ENCODE measurements at places on chromosomes 2 and 18.

DNA sequence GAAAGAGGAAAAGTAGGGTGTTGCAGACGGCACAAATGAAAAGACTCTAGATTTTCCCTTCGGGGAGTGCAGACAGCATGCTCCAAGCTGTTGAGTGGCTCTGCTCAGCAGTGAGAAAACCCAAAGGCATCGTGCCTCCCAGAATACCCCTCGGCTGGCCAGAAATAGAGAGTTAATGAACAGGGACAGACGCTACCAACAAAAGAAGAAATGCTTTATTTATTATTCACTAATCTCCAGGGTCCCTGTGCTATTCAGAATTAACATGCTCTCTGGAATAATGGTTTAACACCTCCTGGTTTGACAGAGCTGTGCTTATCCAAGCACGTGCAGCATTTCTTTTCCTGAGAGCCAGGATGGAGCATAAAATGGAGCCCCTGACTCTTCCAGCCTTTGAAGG, 82.3 kb downstream of the AQP4 start:
- DNase-seq, result no peak

DNA sequence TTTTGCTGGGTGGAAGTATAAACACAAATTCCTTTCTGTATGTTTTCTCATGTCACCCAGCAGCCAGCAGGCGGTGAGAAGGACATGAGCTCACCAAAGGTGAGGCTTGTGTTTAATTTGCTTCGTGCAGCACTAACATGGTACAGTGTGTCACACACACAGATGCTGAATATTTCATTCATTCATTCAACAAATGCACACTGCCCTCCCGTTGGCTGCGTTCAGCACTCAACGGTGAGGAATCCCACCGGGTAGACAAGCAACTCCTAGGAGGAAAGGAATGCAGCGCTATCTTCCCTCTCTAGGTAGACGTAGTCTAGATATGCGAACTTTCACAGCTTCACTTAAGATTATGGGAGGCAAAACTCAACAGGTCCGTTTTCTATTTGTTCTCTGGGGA, 85.1 kb downstream of the LONRF2 start:
- no peak for DNase-seq

DNA sequence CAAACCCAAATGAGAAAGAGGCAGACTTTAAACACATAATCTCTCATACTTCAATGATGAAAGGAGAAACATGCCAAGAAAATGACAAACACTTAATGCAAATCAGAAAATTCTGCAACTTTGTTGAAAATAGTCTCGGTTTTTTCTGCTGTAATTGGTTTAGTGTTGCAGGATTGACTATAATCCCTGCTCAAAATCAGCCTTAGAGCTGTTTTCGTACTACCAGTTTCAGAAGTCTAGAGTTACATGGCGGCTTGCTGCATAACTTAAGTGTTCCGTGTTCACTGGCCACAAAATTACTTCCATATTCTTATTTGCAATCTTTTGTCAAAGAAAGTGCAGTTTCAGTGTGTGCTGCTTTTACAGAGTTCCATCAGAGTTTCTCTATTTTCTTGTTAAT, 48.9 kb upstream of the ITGAV start:
- no peak for DNase-seq

DNA sequence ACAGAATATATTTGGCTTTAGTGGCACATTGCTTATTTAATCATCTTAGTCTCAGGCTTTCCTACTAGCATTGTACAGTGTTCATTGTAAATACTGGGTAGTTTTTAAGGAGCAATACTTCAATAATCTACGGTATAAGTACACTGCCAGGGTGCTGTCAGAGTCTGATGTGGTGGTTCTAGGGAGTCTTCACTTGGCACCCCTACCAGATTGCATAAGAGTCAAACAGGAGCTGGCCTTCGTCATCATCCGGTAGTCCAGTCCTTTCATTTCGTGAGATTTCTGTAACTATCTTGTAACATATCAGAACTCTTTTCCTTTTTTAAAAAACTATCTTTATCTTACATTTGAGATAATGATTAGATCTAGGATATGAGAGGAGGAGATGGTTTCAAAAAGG, 91.1 kb downstream of the ZNF532 start:
- no peak for DNase-seq

DNA sequence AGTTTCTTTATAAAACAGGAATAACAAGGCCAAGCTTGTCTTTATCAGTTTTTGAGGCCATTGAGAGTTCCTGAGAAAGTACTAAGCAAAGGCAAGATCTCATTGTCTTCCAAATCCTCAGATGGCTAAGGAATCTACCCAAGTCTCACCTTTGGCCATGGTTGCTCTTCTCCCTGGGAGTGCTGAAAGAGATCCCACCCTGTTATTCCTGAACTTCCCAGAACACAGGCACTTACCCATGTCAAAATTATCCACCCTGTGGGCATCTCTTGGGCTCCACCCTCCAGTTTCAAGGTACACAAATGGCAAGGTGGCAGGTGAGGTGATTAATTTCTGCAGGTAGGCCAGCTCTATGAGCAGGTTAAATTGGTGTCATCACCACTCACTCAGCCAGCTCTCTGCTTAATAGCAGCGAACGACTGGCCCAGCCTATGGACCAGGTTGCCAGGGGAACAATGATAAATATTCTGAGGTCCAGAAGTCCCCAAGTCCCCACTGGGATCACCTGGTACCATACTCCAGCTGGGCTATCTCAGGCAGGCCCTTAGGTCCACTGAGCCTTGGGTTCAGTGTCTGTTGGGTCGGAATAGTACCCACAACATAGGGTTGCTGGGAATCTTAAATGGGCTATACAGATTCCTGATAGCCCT, 2.3 kb upstream of the SPRED2 start:
- DNase-seq, result no peak

DNA sequence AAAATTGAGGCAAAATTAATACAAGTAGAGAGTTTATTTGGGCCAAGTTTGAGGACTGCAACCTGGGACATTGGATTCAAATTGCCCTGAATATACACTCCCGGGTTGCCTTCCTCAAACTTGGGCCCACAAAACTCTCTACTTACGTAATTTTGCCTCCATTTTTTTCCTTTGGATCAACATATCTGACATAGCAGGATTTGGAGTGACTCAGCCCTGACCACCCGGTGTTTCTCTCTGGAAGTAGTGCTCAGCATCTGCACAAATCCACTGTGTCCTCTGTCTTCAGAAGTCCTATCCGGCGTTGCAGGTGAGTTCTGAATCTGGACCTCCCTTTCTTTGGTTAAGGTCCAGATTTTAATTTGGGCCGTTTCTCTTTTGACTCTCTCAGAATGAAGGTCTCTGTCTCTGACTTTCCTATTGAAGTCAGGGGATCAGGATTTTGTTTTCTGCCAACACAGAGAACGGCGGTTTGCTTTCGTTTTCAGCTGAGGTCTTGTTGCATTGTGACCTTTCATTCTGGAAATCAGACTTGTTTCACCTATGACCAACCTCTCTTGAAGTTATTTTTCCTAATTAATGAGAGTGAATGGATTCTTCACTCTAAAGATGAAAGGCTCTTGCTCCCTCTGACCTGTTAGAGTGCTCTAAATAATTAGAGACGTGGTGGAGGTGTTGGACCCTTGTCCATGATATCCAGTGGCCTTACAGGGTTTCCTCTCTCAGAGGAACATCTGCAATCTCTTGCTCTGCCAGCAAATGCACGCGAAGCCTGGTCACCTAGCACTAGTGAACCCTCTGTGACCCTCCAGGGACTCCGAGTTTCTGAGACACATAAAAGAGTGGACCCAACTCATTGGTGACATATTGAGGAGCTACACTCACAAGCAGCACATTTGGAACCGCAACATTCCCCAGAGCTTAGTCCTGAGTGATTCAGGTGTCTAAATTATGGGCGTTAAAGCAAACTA, 13.6 kb downstream of the TCF23 start:
- no peak for DNase-seq

DNA sequence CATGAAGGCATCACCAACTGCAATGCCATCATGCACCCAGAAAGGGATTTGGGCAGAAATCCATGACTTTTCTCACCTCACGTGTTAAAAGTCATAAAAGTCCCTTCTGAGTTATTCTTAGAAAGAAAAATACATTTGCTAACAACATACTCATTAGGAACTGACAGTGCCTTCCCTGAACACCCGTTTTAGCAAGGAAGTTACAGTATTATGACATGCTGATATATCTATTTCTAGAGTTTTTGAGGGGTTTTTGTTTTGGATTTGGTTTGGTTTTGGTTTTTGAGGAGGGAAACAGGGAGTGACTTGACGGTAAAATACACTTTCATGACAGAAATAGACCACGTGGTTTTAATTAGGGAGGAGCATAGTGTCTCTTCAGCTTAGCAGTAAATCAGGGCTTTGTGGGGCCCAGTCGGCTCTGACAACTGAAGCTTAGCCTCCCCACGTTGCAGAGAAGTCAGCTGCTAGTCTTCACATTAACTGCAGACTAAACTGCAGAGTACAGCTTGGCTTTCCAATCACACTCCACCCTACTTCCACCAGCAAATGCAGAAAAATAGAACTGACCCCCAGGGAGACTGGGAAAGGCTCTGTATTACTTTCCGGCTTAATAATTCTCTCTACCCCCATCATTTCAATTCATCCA, 141.4 kb downstream of the FAM124B start:
- no peak for DNase-seq

GRCh38 chr2:85114586-85115330, 18.4 kb upstream of the TCF7L1 start:
- no peak for DNase-seq

DNA sequence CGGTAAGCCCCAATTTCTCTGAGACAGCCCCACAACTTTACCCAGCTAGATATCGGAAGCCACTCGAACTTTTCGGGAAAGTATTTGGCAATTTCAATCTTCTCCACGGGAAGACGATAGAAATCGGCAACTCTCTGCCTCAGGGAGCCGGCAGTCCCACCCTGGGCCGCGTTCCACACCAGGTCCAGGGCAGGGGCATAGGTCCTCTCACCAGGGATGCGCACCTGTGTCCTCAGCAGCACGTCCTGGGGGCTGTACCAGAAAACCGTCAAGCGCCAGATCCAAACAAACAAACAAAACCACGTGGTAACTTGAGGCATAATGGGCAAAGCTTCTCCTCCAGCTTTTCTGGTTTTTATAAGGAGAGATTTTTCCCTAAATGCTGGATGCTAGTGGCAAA, 80.9 kb downstream of the USP40 start:
- DNase-seq, result no peak

- DNase-seq, result no peak
Measured at GRCh38 chr2:231617059-231617926, 24.6 kb downstream of the TEX44 start.

GRCh38 chr2:37344453-37345361, at the start of gene QPCT:
QPCT (plus strand) TSS chr2:37344630; CDS start chr2:37344732, 102 bp downstream.
- peak; percentile 19 for DNase-seq

DNA sequence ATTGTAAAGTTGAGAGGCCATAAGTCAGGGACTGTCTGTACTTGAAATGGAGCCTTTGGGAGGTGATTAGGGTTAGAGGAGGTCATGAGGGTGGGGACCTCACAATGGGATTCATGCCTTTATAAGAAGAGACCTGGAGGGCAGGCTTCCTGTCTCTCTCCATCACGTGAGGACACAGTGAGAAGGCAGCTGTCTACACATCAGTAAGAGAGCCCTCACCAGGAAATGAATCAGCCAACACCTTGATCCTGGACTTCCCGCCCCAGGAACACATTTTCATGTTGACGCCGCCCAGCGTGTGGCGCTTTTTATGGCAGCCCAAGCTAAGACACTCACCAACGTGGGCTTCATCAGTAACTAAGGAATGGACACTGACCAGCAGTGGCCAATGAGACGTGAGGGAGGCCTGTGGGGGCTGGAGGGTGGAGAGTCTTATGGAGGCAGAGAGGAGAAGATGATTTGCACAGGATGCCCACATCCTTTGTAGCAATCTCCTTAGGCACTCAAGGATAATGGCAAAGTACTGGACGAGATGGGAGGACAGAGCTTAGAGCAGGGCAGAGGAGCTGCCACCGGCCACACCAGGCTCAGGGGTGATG, 162.7 kb downstream of the EIPR1 start:
- no peak for DNase-seq

GRCh38 chr2:227707390-227707789, 10.4 kb downstream of the SLC19A3 start:
- no peak for DNase-seq

- DNase-seq, result no peak
Measured at GRCh38 chr18:32769586-32770053, 3.2 kb downstream of the KLHL14 start.

- DNase-seq, result no peak
Measured at GRCh38 chr2:163436963-163437362, 298.8 kb downstream of the FIGN start.

DNA sequence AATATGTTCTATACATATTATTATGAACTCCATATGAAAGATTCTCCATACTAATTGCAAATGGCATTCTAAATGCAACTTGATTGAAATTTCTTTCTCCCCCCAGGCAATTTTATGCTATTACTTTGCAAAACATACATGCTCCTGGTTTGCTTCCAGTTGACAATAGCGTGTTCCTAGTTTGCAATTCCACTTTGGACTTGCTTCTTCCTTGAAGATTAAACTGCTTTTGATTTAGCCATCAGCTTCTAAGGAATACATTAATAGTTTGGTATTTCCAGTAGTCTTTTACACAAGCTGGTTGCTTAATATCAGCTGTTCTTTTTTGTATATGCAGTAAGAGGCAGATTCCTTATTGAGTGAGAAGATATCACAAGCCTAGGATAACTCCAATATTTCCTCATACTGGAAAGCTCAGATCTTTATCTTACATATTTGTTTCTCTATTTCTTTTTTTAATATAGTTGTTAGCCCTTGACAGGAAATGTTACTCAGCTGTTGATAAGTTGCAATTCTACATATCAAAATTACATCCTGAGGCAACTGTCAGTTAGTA, 1941.7 kb upstream of the LRRTM1 start:
- no peak for DNase-seq

- no peak for DNase-seq
Measured at GRCh38 chr2:203709416-203710040, 3.1 kb downstream of the CD28 start.

DNA sequence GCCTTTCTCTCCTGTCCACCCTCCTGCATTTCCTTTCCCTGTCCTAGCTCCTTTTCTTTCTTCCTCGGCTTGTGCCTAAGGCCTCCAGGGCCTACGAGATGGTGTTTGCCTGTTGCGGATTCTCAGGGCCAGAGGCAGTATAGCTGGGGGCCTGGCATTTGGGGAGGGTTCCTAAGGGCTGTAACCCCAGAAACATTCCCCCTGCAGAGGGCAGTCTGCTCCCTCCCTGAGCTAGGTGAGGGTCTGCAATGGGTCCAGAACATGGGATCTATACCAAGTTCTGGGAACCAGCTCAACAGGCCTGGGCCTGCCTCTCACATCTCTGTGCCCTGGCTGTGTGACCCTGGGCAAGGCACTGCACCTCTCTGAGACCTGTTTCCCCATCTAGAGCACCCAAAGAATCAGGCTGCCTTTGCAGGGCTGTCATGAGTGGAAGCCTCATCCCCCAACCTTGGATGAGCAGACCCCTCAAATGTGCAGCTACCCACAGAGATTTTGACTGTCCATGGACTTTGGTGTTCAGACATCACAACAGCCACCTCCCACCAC, 97.5 kb downstream of the GLI2 start:
- no peak for DNase-seq

GRCh38 chr2:97798416-97798815, 85.0 kb downstream of the ZAP70 start:
- no peak for DNase-seq

DNA sequence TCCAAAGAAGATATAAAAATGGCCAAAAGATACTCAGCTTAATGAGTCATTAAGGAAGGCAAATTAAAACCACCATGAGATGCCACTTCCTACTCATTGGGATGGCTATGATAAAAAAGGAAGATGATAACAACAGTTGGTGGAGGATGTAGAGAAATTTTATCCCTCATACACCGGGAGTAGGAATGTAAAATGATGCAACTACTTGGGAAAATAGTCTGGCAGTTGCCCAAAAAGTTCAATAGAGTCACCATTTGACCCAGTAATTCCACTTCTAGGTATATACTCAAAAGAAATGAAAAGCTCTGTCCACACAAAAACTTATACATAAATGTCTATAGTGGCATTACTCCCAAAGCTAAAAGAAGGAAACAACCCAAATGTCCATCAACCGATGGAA, 10.1 kb upstream of the SULT1C2 start:
- DNase-seq, result no peak

Data from stimulated activated CD4-positive, alpha-beta T cell treated with anti-CD3 and anti-CD28 coated beads, Interleukin-12 subunit alpha, Interleukin-12 subunit beta, amount 100 ng/mL, for 24 hours (primary cell).